T47D (cell line): ENCODE measurements at places on chromosomes 7 and 10.

- DNase-seq, result no peak
These were observed 115.9 kb upstream of the CACUL1 start for GRCh38 chr10:118870467-118871243.

- DNase-seq, result no peak
These were observed 2.8 kb downstream of the FAM180A start for GRCh38 chr7:135745703-135746312.

- DNase-seq, result no peak
These were observed 318.2 kb upstream of the CELF2 start for GRCh38 chr10:10699427-10699826.

- DNase-seq, result peak; percentile 19
These were observed 39.3 kb upstream of the DUSP5 start for GRCh38 chr10:110458266-110458920.

- no peak for DNase-seq
These were observed 518 bp downstream of the AGFG2 start for GRCh38 chr7:100539436-100540006.

GRCh38 chr7:8436965-8437364 lies 3.6 kb downstream of the NXPH1 start:
- DNase-seq, result peak; percentile 84

DNA sequence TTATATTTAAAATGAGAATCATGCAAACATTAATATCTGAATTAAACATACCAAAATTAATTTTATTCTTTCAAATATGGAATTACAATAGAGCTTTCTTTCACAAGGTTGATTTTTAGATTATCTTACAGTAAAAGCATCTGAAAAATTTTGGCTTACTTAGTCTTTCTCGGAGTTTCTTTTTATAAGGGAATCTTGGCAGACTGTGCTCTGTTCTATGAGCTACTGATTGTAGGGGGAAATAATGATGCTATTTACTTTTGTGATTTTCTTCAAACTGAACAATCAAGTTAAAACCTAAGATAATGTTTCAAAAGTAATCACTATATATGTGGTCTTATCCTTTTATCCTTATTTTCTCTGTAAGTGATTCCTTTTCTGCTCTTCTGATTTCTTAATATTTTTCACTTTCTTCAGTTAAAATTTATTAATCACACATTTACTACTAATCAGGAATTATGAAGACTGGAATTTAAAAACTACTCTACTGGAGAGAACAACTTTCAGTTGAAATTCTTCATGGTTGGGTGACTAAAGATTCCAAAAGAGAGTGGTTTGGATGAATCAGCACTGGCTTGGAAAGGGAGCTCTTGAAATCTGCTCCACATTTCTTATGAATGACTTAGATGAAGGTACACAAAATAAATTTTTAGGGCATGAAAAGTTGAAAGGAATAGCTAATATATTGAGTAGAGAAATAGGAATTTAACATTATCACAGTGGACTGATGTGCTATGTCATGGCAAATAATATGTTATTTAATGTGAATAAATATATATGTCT lies 103.9 kb downstream of the PPP1R9A start:
- DNase-seq, result no peak

DNA sequence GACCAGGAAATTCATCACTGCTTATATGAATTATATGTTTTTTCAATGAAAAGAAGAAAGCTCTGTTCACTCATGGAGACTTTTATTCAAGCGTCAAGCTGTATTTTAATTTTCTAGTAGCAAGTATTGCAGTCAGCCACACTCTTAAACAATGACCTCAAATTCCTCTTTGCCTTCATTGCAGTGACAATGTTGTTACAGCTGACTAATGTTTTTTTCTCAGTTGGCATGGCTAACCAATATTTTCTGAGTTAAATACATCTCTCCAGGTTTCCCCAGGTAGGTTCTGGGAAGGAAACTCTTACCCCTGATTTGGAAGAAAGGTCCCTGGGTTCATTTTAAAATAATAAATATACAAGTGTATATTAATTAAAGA lies 241.5 kb downstream of the WDR11 start:
- DNase-seq, result no peak

- no peak for DNase-seq
These were observed 17.1 kb upstream of the PRRT4 start for GRCh38 chr7:128378637-128379036.

- DNase-seq, result no peak
These were observed 21.4 kb downstream of the VSTM4 start for GRCh38 chr10:49093922-49094321.

- DNase-seq, result no peak
These were observed 203.1 kb downstream of the TFEC start for GRCh38 chr7:115827305-115828045.

GRCh38 chr10:30270247-30270646 lies 78.8 kb downstream of the MTPAP start:
- DNase-seq, result no peak

DNA sequence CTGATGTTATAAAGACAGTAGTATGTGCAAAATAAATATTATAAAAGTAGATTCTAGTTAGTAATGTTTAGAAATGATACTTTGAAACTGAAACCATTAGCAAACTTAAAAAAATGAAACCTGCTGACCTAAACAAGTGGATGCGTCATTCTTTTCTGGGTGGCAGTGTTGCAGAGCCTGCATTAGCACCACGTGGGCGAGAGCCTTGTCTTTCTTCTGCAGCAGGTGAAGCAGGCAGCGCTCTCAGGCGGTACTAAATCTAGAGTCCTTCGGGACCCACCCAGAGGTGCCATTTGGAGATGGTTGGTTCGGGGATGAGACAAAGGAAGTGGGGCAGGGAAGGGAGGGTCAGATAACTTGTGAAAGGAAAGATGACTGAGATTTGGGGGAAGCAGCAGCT lies 759.1 kb upstream of the IGFBP3 start:
- DNase-seq, result peak; percentile 28

DNA sequence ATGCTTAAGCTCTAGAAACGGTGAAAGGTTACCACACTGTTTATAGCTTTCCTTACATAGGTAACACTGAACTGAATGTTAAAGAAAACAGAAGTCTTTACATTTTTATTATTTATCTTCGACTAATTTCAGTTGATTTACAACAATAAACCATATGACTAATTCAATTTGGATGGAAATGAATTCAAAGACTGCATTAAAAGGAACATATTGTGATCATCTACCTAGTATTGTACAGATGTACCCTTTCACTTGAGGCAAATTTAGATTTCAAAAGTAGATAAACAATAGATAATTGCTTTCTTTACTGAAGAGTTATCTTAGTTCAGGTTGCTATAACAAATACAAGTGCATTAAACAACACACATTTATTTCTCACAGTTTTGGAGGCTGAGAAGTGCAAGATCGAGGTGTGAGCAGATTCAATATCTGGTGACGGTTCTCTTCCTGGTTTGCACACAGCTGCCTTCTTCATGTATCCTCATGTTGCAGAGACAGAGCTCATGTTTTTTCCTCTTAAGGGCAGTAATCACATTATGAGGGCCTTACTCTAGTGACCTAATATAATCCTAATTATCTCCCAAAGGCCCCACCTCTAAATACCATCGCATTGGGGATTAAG lies 15.0 kb upstream of the ARMC3 start:
- no peak for DNase-seq

DNA sequence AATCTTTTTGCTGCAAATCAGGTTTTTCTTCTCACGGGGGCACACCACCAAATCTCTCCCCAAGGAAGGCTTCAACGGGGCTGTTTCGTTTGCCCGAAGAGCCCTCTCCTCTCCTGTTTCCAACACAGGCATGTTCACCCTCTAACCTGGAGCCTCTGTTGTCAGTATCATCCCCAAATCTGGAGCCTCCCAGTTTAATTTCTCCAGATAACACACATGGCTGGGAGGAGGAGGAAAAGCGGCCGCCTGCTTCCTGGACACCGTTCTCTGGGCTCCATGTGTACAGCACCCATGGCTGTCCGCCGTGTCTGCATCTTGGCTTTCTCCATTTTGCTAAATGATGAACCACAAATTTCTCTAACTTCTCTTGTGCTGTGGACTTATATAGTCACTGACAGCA lies 214.5 kb downstream of the DIP2C start:
- no peak for DNase-seq
